Stomach (tissue), 19 donors: ENCODE measurements at places on chromosomes 6 and 20. TPM values are rescaled to one million over a fixed set of nuclear protein-coding genes. Genes with fewer than 3 reads are reported as not detected.

GRCh38 chr20:19256906-19257595, 44.6 kb downstream of the SLC24A3 start:
- H3K27me3 ChIP-seq, result no peaks in the 10 kb centered on the region
- no peaks in the 10 kb centered on the region for H3K4me1 ChIP-seq
- H3K27ac ChIP-seq, result no peak overlapping the region
- DNase-seq, result no peak
- H3K4me3 ChIP-seq, result no peak overlapping the region
- H3K36me3 ChIP-seq, result no peaks in the 10 kb centered on the region

DNA sequence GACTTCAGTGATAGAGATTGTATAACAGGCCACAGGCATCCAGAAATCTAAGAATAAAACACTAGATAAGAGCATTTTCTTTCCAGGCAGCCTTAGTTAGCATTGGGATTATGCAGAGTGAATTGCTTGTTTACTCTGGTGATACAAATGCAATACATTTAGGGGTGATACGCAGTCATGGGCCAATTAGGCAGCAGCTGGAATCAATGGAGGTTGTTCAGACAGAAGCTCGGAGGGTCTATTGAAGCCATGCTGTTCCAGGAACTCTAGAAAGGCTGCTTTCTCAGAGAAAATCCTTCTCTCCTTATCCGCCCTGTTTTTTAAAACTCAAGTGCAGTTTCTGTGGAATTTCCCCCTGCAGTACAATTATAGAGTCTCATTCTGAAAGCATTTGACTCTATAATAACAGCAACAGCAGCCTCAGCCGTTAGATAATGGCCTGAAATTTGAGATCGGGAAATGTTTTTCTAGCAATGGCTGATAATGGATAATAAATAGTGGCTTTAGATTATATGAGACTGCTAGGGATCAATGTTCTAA, 364.3 kb upstream of the HS3ST5 start:
- no peak for DNase-seq
- H3K27me3 ChIP-seq, result no peaks in the 10 kb centered on the region
- no peaks in the 10 kb centered on the region for H3K36me3 ChIP-seq
- no peak overlapping the region for H3K4me3 ChIP-seq
- no peak overlapping the region for H3K27ac ChIP-seq
- no peaks in the 10 kb centered on the region for H3K4me1 ChIP-seq

DNA sequence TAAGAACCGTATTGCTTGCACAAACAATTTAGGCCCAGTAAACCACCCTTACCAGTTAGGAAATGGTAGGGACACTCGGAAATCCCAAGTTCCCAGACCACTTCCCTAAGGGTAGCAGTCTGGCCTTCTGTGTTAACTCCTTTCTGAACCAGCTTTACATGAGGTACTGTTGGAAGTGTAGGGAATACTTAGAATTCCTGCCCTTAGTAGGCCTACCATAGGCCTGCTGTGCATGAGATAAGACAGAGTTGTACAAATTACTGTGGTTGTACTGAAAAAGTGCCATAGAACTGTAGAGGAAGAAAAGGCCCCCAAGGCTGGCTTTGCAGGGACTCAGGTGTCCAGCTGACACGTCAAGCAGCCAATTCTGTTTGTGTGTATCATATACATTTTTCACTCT, 11.1 kb downstream of the RPRD1B start:
- no peak overlapping the region for H3K4me3 ChIP-seq
- H3K4me1 ChIP-seq, result no peaks in the 10 kb centered on the region

DNA sequence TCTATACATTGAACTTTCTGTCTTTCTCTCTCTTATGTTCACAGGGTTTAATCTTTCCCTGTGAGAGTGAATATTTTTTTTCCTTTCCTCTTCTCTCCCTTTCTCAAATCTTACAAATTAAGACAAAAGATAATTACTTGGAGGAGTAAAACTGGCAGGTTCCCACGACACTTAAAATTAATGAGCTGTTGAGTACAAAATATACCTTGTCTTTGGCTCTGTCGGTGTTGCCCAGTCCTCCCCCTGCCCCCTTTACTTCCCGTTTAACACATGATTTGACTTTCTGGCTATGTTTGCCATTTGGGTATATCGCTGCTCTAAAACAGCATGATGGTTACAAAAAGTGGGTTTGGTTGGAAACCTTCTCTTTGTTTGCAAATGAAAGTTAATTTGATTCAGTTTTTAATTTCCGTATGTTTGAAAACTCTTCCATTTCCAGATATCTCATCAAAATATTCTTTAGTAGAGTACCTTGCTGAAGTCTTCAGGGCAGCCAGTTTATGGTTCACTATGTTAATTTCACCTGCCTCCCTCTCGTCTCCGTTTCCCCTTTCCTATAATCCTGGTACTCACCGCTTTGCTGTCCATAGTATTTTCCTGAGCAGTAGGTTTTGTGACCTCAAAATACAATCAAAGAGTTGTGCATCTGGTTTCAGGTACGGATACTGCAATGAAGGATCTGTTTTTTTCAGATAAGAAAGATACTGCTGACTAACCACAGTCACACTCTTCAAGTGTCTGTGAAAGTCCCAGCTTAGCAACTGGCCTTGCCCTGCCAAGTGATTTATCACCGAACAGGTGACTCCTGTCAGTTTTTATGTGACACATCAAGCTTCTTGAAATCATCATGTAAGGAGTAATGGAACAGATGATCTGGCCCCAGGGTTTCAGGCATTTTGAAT, 181.2 kb downstream of the DTNBP1 start:
- no peaks in the 10 kb centered on the region for H3K27me3 ChIP-seq
- H3K4me3 ChIP-seq, result no peak overlapping the region
- H3K27ac ChIP-seq, result no peak overlapping the region
- H3K36me3 ChIP-seq, result no peaks in the 10 kb centered on the region

The MYBL2 gene
- 6.4 TPM for polyA plus RNA-seq

GRCh38 chr20:3235666-3236324, 3.2 kb downstream of the SLC4A11 start:
- H3K27ac ChIP-seq, result no peak overlapping the region
- no peak for DNase-seq
- peaks cover 30% of the 10 kb centered on the region for H3K4me1 ChIP-seq
- H3K27me3 ChIP-seq, result peaks cover 38% of the 10 kb centered on the region
- no peak overlapping the region for H3K4me3 ChIP-seq
- no peaks in the 10 kb centered on the region for H3K36me3 ChIP-seq

The ABHD16A gene
- polyA plus RNA-seq, result 48.0 TPM

The DACT2 gene
- 2.9 TPM for polyA plus RNA-seq

The RSPO3 gene
- polyA plus RNA-seq, result 5.2 TPM

The TCP11 gene
- not detected for polyA plus RNA-seq

- no peak for DNase-seq
- no peak overlapping the region for H3K4me3 ChIP-seq
- no peaks in the 10 kb centered on the region for H3K4me1 ChIP-seq
- no peaks in the 10 kb centered on the region for H3K27me3 ChIP-seq
- no peaks in the 10 kb centered on the region for H3K36me3 ChIP-seq
Measured at GRCh38 chr6:95515975-95516374, 61.4 kb upstream of the MANEA start.

GRCh38 chr6:35087361-35088280, 53.5 kb downstream of the TCP11 start:
- peaks cover 82% of the 10 kb centered on the region for H3K36me3 ChIP-seq
- no peaks in the 10 kb centered on the region for H3K27me3 ChIP-seq
- peaks cover 52% of the 10 kb centered on the region for H3K4me1 ChIP-seq
- no peak overlapping the region for H3K27ac ChIP-seq

The SS18L1 gene
- polyA plus RNA-seq, result 5.5 TPM

The SERAC1 gene
- 4.1 TPM for polyA plus RNA-seq

The GHRH gene
- polyA plus RNA-seq, result not detected

The DEFB127 gene
- polyA plus RNA-seq, result not detected

The MAP3K5 gene
- 4.9 TPM for polyA plus RNA-seq

DNA sequence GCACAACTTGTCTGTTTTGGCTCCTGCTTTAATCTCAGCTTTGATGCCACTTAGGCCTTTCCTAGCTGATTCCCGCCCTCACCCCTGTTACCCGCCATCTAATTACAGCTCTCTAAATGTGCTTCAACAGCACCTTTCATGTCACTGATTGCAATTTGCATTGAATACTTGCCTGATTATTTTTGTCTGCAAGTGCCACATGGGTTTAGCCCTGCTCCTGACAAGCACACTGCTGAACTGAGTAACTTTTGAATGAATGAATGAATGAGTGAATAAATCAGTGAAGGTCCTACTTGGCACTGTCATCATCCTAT, 591 bp upstream of the DCBLD1 start:
- no peaks in the 10 kb centered on the region for H3K36me3 ChIP-seq
- H3K4me3 ChIP-seq, result peak overlapping the region; percentile 69
- H3K4me1 ChIP-seq, result peaks cover 12% of the 10 kb centered on the region
- no peaks in the 10 kb centered on the region for H3K27me3 ChIP-seq

GRCh38 chr6:140812636-140813035, 1320.1 kb upstream of the GJE1 start:
- no peak for DNase-seq
- H3K36me3 ChIP-seq, result no peaks in the 10 kb centered on the region
- H3K4me3 ChIP-seq, result no peak overlapping the region
- H3K27me3 ChIP-seq, result no peaks in the 10 kb centered on the region
- H3K4me1 ChIP-seq, result no peaks in the 10 kb centered on the region

The SIRPB1 gene
- 3.1 TPM for polyA plus RNA-seq

The CD40 gene
- 5.2 TPM for polyA plus RNA-seq

The SRSF6 gene
- 72.1 TPM for polyA plus RNA-seq

- H3K4me3 ChIP-seq, result no peak overlapping the region
- no peak for DNase-seq
- H3K36me3 ChIP-seq, result no peaks in the 10 kb centered on the region
- no peaks in the 10 kb centered on the region for H3K27me3 ChIP-seq
- H3K27ac ChIP-seq, result no peak overlapping the region
- H3K4me1 ChIP-seq, result no peaks in the 10 kb centered on the region
Measured at GRCh38 chr20:56200456-56200855, 48.1 kb upstream of the MC3R start.

GRCh38 chr6:11681770-11682169, 96.8 kb downstream of the ADTRP start:
- no peak overlapping the region for H3K4me3 ChIP-seq
- DNase-seq, result no peak
- no peak overlapping the region for H3K27ac ChIP-seq
- no peaks in the 10 kb centered on the region for H3K4me1 ChIP-seq
- H3K27me3 ChIP-seq, result no peaks in the 10 kb centered on the region

DNA sequence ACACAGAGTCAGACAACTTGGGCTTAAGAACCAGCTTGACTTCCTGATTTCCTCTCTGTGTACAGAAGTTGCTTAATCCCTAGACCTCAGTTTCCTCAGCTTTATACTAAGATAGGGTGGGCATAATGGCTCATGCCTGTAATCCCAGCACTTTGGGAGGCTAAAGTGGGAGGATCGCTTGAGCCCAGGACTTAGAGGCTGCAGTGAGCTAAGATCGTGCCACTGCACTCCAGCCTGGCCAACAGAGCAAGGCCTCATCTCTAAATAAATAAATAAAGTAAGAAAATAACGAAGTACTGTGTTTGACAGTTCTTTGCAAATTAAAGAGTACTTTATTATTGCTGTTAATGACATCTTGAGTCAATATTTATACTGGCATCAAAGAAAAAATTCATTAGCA, 41.7 kb downstream of the CNKSR3 start:
- H3K27me3 ChIP-seq, result no peaks in the 10 kb centered on the region
- H3K4me3 ChIP-seq, result no peak overlapping the region
- H3K36me3 ChIP-seq, result no peaks in the 10 kb centered on the region

The RAET1L gene
- 1.1 TPM for polyA plus RNA-seq

- no peaks in the 10 kb centered on the region for H3K36me3 ChIP-seq
- H3K4me3 ChIP-seq, result no peak overlapping the region
- DNase-seq, result peak; percentile 18
- peaks cover 10% of the 10 kb centered on the region for H3K4me1 ChIP-seq
- peak overlapping the region; percentile 67 for H3K27ac ChIP-seq
Measured at GRCh38 chr6:32244270-32244669, 20.4 kb upstream of the NOTCH4 start.

The NOTCH4 gene
- 8.4 TPM for polyA plus RNA-seq

DNA sequence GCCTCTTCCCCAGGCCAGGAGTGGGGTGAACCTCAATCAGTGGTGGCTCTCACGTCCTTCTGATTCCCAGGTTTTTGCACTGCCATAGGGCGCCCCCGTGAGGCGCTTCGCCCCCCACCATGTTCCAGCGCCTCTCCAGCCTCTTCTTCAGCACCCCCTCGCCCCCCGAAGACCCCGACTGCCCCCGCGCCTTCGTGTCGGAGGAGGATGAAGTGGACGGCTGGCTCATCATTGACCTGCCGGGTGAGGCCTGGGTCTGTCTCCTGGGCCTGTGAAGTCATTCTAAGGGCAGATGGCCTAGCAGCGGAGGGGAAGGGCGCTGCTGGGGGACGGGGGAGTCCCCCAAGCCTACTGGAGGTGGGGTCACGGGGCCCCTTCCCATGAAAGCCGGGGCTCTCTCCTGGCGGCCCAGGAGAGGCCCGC, 4.5 kb downstream of the TP53INP2 start:
- peak; percentile 48 for DNase-seq
- H3K4me3 ChIP-seq, result peak overlapping the region; percentile 66
- H3K27ac ChIP-seq, result peak overlapping the region; percentile 84

DNA sequence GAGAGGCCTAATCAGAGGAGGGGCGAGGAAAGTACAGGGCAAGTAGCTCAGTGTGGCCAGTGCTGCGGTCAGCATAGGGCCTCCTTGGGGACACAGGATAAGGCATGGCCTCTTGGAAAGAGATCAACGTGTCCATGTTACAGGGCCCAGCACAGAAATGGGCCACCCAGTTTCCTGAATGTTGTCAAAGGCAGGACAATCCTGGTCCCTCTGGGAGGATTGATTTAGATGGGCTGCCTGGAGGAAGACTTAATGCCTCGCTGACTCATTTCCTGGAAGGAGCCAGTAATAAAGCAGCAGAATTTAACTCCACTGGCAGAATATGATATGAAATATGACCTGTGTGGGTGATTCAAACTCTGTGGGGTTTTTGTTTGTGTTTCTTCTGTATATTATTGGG, 16.6 kb downstream of the DDO start:
- no peak for DNase-seq
- H3K27ac ChIP-seq, result no peak overlapping the region
- no peaks in the 10 kb centered on the region for H3K27me3 ChIP-seq
- H3K4me1 ChIP-seq, result no peaks in the 10 kb centered on the region
- no peaks in the 10 kb centered on the region for H3K36me3 ChIP-seq
- H3K4me3 ChIP-seq, result no peak overlapping the region

- H3K4me1 ChIP-seq, result no peaks in the 10 kb centered on the region
- no peak for DNase-seq
- no peaks in the 10 kb centered on the region for H3K27me3 ChIP-seq
- no peak within 1 kb of the TSS for H3K27ac ChIP-seq
- H3K36me3 ChIP-seq, result no peaks in the 10 kb centered on the region
Measured at GRCh38 chr6:29107758-29108157, at the start of gene OR2J3. OR2J3 (plus strand) TSS chr6:29108058; CDS start chr6:29111891, 3,833 bp downstream.

The TGM3 gene
- polyA plus RNA-seq, result 0.62 TPM
